ENCODE measurements at places on chromosomes 11 and 22.

GRCh38 chr11:117281159-117281558 lies 10.0 kb upstream of the BACE1-AS start:
- DNase-seq, result no peak

- DNase-seq, result no peak
Observed at GRCh38 chr11:56509439-56509838, 18.3 kb upstream of the OR5M8 start.

- no peak for DNase-seq
Observed at GRCh38 chr22:27754247-27754887, 47.2 kb downstream of the MN1 start.

DNA sequence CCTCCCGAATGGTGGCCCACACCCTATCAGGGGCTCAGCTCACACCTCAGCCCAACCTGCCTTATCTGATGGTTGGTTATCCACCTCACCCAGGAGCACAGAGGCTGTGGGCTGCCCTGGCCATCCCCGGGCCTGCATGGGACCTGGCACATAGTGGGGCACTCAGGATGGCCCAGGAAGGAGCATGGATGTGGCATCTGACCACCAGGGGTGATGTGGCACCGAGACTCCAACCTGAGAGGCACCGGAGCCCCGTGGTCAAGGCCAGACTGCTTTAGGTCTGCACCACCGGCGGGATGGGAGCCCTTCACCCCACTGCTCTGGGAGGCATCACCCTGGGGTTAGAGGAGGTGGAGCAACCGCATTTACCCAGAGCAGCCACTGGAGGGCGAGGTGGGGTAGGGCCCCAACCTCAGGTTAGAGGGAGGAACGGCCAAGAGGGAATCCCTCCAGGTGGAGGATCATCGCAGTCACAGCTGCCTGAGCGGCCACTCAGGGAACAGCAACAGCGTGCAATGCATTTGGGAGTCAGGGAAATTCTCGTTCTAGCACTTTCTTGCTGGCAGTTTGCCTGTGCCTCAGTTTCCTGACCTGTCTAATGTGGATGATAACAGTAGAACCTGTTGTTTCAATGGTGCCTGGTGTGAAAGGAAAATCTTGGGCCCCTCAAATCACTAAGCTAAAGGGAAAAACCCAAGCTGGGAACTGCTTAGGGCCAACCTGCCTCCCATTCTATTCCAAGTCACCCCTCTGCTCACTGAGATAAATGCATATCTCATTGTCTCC lies 52.9 kb upstream of the CARS1 start:
- DNase-seq, result no peak

DNA sequence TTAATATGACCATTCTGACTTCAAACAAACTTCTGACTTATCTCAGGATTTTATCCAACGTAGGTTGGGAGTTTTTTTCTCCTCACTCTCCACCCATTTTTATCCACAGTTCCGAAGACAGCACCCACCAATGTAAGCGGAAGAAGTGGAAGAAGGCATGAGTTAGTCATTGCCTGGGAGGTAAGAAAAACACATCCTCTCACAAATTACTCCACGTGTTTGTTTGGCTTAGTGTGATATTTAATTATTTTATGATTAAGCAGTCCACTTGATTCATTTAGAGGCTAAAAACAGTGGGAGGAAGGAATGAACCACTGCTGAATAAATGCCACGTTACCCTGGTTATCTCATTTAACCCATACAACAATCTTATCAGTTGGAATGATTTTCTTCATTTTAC lies 389.6 kb upstream of the ARHGAP42 start:
- no peak for DNase-seq

GRCh38 chr11:76270389-76270788 lies 64.1 kb upstream of the WNT11 start:
- DNase-seq, result no peak

- DNase-seq, result no peak
Observed at GRCh38 chr11:122214567-122214966, 98.6 kb upstream of the BLID start.

DNA sequence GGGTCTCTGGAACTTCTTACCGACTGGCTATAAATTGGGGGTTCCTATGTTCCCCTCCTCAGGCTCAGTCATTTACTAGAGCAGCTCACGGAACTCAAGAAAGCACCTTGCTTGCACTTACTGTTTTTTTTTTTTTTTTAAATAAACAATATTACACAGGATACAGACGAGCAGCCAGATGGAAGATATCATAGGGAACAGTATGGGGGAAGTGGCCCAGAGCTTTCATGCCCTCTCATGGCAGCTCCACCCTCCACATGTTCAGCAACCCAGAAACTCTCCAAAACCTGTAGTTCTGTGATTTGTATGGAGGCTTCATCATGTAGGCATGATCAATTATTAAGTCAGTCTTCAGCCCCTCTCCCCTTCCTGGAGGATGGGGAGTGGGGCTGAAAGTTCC lies 7.5 kb downstream of the UVRAG start:
- no peak for DNase-seq

DNA sequence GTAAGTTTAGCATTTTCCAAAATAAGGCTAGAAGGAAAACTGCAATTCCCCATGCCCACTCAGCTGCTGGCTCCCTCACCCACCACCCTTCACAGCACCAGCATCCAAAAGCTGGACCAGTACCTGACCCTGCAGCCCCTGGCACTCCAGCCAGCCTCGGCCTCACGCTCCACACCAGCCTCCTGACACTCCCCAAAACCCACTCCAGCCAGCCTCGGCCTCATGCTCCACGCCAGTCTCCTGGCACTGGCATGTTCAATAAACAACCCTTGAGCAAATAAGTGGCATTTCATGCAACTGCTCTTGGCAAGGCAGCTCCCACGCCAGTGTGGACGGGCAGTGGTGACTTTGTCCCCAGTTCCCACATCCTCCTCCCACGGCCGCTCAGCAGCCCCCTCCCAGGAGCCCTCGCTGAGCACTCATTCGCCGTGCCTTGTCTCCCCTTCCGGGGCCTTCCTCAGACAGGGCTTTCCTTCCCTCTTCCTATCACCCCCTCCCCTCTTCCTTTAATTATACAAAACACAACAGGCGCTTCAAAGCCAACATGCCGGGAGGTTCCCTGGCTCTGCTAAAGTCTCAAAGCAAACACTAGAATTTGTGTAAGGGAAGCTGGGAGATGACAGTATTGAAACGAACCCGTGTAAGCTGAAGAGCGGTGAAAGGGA lies 6.8 kb downstream of the TOLLIP start:
- no peak for DNase-seq

GRCh38 chr11:6737872-6738466 lies 33.8 kb downstream of the OR2AG2 start:
- no peak for DNase-seq

DNA sequence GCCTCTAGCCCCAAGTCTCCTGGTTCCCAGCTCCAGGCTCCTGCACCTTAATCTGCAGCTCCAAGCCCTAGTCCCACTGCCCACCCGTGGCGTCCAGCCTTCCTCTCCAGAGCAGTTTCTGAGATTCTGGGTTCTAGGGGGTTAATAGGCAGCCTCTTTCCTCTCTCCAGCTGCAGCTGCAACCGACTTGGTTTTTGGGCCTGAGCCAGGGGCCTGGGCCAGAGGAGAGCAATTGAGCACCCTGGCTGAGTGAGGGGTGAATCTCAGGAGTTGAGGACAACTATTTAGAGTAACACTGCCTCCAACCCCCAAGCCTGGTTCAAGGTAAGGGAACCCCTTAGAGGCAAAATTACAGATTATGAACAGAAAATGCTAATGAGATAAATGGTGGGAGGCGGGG lies 9.0 kb upstream of the CHRM1 start:
- DNase-seq, result peak; percentile 40

DNA sequence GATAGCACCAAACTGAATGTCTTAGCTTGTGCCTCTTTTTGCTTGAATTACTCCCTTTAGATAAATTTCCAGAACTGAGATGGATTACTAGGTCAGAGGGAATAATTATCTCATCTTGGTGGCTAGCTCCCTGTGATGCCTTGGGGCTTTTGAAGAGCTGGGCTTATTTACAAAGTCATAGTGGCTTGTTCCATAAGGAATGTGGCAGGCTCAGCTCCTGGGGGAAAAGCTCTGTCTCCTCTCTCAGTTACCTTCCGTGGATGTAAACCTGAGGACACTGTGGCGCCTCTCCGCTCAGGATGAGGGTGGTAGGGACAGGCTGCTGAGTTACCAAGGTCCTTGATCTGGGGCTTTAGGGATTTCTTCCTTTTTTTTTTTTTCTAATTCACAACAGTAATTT lies 121.7 kb downstream of the PARVA start:
- DNase-seq, result no peak

DNA sequence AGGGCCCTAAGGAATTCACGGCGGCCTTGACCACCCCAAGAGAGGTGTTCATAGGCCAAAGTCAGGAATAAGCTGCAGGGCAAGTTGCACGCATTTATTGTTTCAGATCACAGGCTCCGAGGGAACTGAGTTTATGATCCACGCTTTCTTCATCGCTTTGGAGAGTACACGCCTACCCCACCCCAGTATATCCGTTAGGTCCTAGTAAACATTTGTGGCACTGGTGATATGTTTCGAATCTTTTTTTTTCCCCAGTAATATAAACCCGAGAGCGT lies 805 bp downstream of the GANAB start:
- DNase-seq, result no peak

DNA sequence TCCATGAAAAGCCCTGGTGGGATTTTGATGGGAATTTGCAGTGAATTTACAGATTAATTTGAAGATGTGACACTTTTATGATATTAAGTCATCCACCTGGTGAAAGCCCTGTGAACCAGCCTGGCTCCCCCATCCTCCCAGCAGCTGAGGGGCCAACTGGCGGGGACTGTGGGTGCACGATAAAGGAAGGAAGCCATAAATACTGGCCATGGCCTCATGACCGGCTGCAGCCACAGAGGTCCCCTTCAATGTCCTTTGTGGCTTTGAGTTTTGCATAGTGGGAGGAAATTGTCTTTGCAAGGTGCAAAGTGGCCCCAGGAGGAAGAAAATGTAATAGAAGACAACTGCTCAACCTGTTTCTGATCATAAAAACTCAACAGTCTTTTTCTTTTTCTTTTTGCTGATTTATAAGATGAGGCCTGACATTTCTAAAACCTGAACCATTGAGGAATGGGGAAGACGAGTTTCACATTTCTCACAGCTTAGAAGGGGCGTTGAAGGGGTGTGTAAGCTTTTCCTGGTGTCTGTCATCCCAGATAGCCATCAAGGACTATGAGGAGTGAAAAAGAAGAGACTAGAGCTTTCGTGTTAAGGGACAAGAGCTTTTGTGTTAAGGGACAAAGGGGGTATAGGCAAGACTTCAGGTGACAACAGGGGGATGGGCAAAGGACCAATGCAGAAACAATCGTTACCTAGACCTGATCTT lies 6.3 kb upstream of the NDUFV1 start:
- DNase-seq, result no peak

GRCh38 chr11:9643751-9644150 lies 20.1 kb upstream of the SWAP70 start:
- no peak for DNase-seq

DNA sequence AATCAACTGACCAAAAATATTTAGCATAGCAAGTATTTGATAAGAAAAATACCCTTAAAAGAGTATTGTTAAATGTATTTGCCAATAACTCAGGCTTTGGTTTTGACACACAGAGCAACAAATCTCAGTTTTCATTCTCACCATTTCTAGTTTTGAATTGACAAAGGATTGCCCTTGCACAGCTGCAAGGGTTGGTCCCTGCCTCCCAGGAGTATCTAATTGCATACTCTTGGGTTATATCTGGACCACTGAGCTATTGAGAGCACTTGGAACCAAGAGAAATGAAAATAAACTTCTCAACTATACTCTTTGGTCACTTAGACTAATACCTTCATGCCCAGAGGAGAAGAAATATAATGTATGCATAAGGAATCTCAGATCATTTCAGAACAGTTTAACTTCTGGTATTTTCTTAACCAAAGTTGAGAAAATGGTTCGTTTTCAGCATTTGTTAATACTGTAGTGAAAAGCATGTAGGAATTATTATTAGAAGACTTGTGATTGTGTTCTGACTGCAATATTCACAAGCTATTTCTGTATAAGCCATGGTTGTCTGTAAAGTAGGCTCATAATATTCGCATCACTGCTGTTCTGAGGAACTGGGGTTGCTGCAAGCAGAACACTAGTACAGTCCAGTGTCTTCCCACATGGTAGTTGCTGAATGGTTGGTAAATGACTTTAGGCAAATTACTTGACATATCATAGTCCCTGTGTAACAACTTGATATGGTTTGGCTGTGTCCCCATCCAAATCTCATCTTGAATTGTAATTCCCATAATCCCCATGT lies 7.9 kb downstream of the C2CD3 start:
- no peak for DNase-seq

GRCh38 chr11:28808771-28809170 lies 700.6 kb downstream of the METTL15 start:
- DNase-seq, result no peak

DNA sequence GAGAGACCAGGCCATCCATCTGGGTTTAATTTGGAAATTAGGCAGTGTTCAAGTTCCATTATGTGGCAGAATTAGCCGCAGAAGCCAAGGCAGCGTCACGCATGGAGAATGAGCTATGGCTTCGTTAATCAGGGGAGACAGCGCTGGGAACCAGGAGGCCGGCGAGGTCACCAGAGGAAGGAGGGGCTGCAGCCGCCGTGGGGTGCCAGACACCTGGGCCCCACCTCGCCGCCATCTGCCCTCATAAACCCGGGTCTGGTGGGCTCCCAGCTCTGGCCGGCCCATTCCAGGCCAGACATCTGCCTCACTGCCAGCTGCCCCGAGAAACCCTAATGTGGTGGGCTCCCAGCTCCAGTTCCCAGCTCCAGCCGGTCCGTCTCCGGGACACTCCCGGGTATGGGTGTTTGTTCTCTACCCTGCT lies 676.9 kb downstream of the BRD1 start:
- no peak for DNase-seq

DNA sequence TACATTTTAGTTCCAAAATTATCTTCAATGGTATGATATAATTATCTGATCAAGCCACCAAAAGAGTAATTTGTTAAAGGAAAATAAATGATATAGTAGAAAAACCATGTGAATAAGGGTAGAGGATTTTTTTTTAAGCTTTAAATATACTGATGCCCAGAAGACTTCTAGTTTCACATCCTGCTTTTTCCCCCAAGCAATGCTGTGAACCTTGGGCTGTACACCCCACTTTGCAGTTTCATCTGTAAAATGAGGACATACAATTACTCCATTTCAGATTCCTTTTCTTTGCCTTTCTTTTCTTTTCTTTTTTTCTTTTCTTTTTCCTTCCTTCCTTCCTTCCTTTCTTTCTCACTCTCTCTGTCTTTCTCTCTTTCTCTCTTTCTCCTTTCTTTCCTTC lies 1125.4 kb downstream of the DLG2 start:
- DNase-seq, result no peak

GRCh38 chr22:36435516-36436415 lies 45.7 kb downstream of the TXN2 start:
- no peak for DNase-seq

GRCh38 chr11:17208257-17208999 lies 642 bp upstream of the PIK3C2A start:
- DNase-seq, result no peak

GRCh38 chr11:77619576-77620198 lies 17.9 kb downstream of the CLNS1A start:
- no peak for DNase-seq

GRCh38 chr22:38353142-38353629 lies 36.0 kb upstream of the CSNK1E start:
- DNase-seq, result peak; percentile 89

GRCh38 chr22:49291169-49291568 lies 536.5 kb downstream of the BRD1 start:
- peak; percentile 68 for DNase-seq

GRCh38 chr11:13487661-13488030 lies 8.2 kb downstream of the PTH start:
- DNase-seq, result no peak

GRCh38 chr22:39220890-39221850 lies 23.6 kb downstream of the PDGFB start:
- peak; percentile 18 for DNase-seq
